ENCODE measurements at places on chromosomes 13 and 19.

- DNase-seq, result no peak
Measured at GRCh38 chr19:40555978-40556689, 20.5 kb upstream of the SHKBP1 start.

DNA sequence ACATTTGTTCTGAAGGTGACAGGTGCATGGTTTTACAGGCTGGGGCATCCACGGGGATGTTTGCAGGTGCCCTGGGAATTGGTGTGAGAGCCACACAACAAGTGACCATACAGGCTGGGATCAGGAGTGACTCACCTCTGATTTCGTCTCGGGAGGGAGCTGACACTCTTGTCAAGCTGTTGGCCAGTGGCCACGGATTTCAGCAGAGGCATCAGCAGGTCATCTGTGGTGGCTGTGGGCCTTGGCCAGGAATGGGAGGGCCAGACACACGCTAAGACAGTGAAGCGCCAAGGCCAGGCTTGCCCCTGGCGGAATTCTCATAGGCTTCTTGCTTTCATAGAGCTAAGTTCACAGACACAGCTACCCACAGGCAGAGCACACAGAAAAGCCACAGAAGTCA lies 108.6 kb downstream of the HSPH1 start:
- peak; percentile 43 for DNase-seq

GRCh38 chr19:49716154-49716553 lies 25.2 kb downstream of the CPT1C start:
- no peak for DNase-seq

DNA sequence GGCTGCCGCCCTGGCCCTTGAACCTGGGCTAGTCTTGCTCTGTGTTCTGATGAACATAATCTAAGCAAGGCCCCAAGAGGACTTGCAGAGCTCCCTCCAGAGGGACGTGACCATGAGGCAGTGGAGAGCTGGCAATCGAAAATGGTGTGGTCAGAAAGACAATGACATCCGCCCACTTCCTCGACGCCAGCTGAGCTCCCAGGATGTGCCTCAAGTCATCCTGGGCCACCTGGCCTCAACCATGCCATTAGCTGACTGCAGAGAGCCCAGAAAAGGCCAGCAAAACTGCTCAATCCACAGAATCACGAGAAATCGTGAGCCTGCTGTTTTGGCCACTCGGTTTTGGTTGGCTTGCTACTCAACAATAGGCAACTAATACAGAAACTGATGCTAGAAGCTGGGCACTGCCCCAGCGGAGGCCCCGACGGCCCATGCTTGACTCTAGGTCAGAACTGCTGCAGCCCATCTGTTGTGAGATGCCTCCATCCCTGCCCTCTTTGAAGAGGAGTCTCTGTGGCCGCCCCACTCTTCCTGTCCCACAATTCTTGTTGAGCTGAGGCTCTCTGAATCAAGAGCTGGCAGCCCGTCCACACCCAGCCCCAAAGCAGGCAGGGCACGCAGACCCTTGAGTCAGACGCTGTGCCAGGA lies 53.3 kb downstream of the STK24 start:
- DNase-seq, result no peak

DNA sequence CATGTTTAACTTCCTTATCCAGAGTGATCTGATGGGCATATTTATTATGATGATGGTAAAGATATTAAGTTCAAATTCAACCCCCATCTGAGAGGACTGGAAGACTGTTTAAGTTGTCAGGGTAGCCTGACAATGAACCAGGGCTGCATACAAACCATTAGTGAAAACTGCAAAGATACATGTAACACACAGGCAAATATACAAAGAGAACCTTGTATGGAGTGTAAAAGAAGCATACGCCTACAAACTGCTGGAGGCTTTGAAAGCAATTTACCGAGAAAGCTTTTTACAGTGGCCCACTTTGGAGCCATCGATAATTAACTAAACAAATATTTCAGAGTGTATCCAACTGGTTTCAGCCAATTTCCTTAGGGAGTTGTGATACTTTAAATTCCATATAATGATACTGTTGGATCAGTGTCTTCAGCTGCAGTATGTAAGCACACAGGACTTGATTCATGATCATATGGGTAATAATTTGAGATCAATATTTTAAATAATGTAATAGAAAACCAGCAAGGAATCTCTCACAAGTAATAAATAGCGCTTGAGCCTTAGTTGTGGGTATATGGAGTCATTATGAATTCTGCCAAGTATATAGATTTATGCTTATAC lies 231.5 kb upstream of the SPRY2 start:
- DNase-seq, result no peak

DNA sequence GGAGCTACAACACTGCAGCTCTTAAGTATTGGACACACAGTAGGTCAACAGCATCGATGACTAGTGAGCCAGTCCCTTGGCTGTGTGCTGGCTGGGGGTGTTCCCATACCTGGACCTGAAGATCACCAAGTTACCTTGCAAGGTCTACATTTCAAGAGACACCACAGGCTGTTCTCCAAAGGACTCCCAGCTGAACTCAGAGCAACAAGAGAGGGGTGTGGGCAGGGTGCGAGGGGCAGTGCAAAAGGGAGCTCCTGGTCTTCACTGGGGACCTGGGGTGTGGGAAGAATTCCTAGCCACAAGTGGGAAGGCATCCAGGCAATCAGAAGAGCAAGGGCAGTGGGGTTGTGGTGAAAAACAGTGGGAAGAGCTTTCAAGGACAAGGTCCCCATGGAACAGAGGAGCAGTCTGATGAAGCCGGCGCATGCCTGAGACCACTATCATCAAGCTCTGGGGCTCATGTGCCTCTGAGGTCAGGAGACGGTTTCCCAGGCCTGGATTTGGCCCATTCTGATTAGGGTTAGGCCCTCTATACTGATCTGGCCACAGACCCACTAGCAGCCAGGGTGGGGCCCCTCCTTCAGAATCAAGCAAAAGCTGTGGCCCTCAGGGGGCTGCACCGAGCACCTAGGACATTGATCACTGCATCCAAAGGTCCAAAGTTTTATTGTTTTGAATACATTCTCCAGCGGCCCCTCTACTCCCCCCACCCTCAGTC lies 4.7 kb upstream of the GSK3A start:
- DNase-seq, result no peak

GRCh38 chr13:29924482-29925350 lies 74.3 kb upstream of the UBL3 start:
- no peak for DNase-seq

DNA sequence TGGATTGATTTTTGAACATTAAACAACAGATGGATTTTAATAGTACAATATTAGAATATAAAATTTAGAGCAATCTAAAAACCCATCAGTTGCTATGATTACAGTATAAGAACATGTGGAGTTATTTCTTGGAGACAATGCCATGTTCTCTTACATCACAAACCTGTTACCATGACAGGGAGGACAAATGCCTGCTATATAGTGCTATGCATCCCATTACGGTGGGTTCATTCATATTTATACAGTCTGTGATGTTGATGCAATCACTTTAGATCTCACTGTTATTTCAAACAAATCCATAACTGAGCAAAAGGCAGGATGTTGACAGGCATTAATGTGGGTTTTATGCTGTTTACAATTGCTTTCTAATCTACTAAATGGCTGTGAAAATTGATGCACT lies 467.5 kb downstream of the DIAPH3 start:
- no peak for DNase-seq

GRCh38 chr13:44128552-44129001 lies 245.0 kb upstream of the SERP2 start:
- no peak for DNase-seq

DNA sequence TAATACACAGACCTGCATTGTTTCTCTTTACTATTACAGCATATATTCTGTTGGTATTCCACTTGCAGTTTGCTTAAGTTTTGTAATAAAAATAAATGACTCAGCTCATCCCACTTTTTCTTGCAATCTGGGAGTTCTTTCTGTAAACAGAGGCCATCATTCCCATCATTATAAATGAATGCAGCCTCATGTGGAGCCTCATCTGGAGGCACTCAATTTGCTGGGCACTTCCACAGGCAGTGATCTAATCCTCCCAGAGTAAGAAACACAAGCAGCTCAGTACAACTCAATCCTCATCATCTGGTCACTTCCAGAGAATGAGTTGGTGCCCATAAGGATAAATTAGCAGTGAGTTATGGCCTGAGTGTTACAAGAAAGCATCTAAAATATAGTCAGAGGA lies 2801.9 kb downstream of the PCDH9 start:
- DNase-seq, result no peak

GRCh38 chr19:35545855-35546381 lies 492 bp downstream of the TMEM147 start:
- peak; percentile 43 for DNase-seq

DNA sequence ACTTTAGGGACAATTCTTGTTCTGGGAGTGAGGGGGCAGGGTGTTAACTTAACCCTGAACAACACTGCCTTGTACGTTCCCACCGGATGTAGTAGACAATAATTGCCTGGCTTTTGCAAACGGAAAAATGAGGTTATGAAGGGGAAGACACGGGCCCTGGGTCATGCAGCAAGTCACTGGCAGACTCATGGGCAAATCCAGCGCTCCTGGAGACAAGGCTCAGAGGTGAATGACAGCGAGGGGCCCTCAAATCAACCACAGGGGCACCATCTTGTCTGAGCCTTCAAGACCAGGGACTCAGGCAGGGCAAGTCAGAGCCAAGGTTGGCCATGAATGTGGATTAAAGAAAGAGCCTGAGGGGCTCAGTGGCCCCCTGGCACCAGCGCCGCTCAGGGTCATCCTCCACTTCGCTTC lies 2.8 kb downstream of the RASA3 start:
- DNase-seq, result no peak

- no peak for DNase-seq
Measured at GRCh38 chr19:6233056-6233826, 46.5 kb downstream of the MLLT1 start.

- no peak for DNase-seq
Measured at GRCh38 chr13:41660411-41660810, 203.1 kb downstream of the RGCC start.

- peak; percentile 55 for DNase-seq
Measured at GRCh38 chr19:58361900-58362271, 665 bp downstream of the ZNF497 start.

DNA sequence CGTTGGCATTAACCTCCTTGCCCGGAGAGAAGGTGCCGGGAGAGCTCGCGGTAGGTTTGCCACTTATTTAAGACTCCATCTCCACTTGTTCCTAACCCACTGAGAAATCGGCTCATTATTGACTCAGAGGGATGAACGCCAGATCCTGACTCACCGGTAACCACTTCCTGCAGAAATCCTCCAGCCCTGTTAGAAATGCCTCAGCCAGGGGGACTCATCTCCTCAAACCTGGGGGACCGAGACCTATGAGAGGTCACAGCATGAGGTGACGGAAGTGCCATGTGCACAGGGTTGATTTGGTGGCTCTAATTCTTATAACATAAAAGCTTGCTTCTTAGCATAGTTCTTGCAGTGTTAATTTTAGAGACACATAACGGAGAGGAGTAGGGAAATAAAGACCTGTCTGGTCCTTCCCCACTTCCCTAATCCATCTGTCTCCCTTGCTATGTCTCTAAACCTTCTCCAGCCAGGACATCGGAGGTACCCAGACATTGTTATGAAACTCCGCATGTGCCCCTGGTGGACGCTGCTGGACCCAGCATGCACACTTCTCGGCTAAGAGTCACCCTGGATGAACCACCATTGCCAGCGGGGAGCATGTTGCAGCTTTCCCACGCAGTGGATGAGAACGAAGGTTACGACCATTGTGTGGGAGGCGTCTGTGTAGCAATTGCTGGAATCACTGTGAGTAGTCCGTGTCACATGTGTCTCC lies 158.9 kb downstream of the EFNB2 start:
- peak; percentile 71 for DNase-seq

- no peak for DNase-seq
Measured at GRCh38 chr13:41693434-41693833, 236.1 kb downstream of the RGCC start.

- peak; percentile 33 for DNase-seq
Measured at GRCh38 chr13:60627071-60627686, 230.2 kb downstream of the TDRD3 start.

- no peak for DNase-seq
Measured at GRCh38 chr19:46928951-46929350, 68.2 kb downstream of the ARHGAP35 start.

DNA sequence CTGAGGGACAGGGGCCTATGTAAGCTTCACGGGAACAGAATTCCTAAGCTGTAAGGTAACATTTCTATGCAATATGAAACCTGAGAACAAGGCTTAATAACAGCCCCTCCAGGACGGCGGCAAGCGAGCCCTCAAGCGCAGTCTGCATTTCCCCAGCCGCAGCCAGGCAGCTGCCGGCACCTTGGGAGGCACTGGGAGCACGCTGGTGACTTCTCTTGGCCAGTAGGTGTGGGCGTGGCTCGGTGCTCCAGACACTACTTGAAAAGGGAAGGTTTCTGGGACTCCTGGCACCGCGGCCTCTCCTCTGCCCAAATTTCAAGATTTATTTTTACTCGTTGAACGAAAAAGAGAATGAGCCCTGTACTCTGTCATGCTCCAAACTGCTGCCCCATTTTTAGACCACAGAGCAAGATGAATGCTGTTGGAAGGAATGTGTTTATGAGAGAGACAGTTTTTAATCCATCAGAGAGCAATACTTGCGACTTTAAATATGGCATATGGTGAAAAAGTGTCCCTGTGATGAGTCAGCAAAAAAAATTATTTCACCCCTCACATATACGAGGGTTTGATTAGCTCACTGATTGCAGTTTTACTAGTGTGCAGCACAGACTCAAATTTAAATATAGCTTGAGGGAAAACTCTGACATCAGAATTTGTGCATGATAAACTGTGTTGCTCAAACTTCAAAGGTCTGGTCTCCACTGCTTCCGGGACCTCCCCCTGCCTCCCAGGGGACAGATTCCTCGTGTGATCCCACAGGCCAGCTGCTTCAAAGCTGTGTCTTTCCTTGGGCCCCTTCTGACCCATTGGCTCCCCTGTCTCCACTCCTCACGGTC lies 81.2 kb downstream of the COL4A2 start:
- no peak for DNase-seq

GRCh38 chr13:51303063-51303552 lies 36.4 kb upstream of the SERPINE3 start:
- DNase-seq, result no peak

DNA sequence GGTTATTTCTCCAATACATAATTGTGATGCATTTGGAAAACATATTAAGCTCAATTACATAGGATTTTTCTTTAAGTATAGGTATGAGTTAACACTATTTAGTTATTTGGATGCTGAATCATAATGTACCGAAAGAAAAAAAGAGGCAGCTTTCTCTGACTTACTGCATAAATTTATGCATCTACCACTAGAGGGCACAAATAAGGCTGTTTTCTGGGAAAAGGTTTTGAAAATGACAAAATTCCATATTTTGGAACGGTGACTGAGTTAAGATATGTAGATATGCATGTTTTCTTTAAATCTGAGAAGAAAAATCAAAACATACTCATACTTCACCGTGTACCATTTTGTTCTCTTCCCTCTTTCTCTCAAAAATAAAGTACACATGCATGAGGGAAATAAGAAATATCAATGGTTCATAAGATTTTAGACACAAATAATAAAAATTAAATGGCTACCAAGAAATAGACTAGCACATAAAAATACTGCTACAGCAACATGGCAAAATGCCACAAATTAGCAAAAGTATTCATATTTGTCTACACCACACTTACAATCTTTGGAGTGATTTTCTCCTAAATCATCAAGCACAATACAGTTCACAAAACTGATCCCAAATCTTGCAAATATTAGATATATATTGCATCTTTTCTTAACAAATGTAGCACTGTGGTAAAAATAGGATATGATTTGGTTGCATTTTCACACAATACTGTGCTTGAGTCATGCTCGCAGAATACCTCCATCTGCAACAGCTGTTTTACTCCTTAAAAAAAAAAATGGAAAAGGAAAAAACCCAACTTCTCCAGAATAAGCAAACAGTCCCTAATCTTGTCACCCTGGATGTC lies 260.0 kb downstream of the FGF14 start:
- DNase-seq, result peak; percentile 7

- no peak for DNase-seq
Measured at GRCh38 chr19:18731562-18732008, 48.1 kb downstream of the CRTC1 start.

- peak; percentile 8 for DNase-seq
Measured at GRCh38 chr13:40272776-40273139, 393.7 kb downstream of the FOXO1 start.
